Natural killer cell treated with Interleukin-12 subunit alpha and Interleukin-12 subunit beta and Interleukin-15 and Interleukin-18, amount 100 ng/mL, for 72 hours (primary cell): ENCODE measurements at places on chromosomes 5 and 9.

GRCh38 chr9:38671748-38672147 lies 48.2 kb downstream of the FAM240B start:
- no peak for DNase-seq

DNA sequence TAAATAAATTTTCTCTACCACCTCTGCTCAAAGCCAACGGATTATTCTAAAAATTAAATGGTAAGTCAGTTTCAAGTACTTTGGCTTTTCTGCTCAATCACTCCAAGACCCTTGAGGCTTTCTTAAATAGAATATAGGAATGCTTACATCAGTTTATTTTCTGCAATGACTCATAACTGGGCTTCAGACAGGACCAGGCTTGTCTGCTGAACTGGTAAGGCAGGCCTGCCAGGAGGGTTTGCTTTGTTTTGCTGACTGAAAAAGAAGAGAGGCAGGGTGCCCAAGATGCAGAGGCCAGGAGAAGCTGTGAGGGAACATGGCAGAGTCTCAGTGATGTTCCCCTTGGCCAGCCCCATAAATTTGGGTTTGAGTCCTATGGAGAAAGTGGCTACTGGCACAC lies 60.3 kb upstream of the EPB41L4A start:
- DNase-seq: no peak

GRCh38 chr9:128152133-128153059 lies 3.1 kb downstream of the LCN2 start:
- DNase-seq: peak; percentile 45

GRCh38 chr9:70835323-70835722 lies 286.1 kb downstream of the TRPM3 start:
- DNase-seq: no peak

GRCh38 chr5:139717221-139717620 lies 69.1 kb downstream of the CXXC5 start:
- no peak for DNase-seq

DNA sequence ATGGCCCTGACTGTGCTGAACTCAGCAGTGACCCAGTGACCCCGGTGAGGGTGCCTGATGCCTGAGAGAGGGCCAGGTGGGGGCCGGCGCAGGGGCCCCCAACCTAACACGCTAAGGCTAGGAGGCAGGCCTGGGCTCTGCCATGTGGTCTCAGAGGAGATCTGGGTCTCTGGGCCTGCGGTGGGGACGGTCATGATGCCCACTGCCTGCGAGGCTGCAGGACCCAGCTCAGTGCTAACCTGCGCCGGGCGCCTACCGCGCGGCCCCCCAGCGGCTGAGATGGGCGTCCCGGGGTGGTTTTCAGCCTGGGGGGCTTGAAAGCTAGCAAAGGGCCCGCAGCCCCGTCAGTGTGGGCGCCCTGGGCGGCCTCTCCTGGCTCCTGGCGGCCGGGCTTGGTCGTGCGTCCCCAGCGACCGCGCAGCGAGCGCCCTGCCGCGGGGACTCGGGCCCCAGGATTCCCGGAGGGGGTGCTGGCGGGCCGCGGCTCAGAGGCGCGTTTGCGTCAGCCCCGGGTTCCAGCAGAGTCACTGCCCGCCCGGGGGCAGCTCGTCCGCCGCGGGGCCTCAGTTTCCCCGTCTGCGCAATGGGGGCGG lies 2.5 kb downstream of the EGFL7 start:
- DNase-seq: no peak

- DNase-seq: no peak
Measured at GRCh38 chr5:7047511-7048261, 334.5 kb downstream of the TENT4A start.
